ENCODE measurements at places on chromosomes 13 and 19. TPM values are rescaled to one million over a fixed set of nuclear protein-coding genes. Genes with fewer than 3 reads are reported as not detected.

DNA sequence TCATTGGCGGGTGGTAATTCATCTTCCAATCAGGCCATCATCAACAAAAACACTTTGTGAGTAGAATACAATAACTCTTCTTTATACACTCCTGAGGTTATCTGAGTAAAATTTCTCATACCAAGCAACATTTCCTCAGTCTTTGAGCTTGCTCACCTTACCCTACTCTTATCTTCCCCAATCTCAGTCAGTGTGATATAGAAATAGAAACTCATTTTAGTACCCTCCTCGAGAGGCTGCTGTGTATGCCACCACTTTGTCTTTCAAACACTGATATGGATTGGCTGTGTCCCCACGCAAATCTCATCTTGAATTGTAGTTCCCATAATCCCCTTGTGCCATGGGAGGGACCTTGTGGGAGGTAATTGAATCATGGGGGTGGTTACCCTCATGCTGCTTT lies 209.7 kb downstream of the RBM26 start:
- DNase-seq: no peak

SYMPK gene
- 78.1 TPM for total RNA-seq

SOHLH2 gene
- 0.78 TPM for total RNA-seq

- DNase-seq: no peak
These were observed 29.3 kb downstream of the SLC7A1 start for GRCh38 chr13:29566206-29566605.

- no peak for DNase-seq
These were observed 194.1 kb downstream of the TDRD3 start for GRCh38 chr13:60590800-60591747.

- no peak for DNase-seq
These were observed 1.9 kb upstream of the RASA3 start for GRCh38 chr13:114134111-114134943.

DNA sequence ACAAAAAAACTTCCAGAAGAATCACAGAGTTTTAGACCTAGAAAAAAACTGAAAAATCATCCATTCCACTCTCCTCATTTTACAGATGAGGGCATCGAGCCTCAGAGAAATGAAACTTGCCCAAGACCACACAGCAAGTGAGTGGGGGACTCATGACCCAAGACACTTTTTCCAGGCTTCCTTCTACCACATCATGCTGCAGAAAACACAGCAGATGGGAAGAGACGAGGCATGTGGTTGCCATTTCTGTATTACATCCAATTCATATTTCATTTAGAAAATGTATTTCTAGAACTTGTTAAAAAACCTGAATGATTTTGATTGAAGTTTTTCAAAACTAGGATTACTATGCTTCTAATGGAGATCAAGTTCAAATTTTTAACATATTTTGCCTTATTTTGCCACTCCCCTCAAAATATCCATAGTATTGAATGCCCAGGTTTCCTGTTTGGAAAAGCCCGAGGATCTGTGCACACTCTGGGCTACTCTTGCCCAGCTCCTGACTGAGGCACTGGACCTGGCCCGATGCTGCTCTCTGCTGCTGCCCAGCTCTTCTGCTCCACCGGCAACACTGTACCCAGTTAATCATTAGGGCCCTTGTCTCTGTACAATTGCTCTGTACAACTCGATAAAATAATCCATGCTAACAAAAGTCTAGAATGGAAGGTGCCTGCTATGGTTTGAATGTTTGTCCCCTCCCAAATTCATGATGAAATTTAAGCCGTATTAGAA lies 157.4 kb downstream of the EFNB2 start:
- no peak for DNase-seq

DNA sequence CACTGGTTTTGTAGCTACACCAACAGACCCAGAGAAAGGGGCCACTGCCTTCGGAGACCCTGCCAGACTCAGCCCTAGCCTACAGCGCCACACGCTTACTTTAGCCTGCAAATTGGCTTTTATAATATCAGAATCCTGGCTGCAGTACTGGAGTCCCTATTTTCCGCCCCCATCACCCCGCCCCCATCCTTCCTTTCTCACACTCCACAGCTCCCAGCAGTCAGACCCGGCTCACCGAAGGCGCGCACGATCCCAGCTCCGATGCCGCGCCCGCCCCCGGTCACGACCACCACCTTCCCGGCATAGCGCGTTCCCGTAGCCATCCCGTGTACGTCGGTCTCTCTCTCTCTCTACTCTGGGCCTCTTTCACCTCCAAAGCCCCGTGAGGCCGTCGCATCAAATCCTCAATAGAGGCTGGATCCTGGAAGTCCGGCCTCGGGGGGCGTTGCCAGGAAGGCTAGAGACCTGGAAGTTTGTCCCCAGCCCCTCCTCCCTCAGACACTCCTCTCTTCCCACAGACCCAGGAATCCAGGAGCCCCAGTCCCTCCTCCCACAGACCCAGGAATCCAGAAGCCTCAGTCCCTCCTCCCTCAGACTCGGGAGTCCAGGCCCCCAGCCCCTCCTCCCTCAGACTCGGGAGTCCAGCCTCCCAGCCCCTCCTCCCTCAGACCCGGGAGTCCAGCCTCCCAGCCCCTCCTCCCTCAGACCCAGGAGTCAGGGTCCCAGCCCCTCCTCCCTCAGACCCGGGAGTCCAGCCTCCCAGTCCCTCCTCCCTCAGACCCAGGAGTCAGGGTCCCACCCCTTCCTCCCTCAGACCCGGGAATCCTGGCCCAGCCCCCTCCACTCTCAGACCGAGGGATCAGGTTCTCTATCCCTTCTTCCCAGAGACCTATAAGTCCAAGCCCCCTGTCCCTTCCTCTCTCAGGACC lies at the start of gene HSD17B14:
HSD17B14 (minus strand) TSS at position 403 of the 929 bp plus-strand sequence; CDS start at position 323, 80 bp downstream.
- peak; percentile 42 for DNase-seq

GRCh38 chr13:114162533-114162922 lies 16.5 kb upstream of the CFAP97D2 start:
- no peak for DNase-seq

KLK15 gene
- not detected for total RNA-seq

C2CD4C gene
- 9.6 TPM for total RNA-seq

DNA sequence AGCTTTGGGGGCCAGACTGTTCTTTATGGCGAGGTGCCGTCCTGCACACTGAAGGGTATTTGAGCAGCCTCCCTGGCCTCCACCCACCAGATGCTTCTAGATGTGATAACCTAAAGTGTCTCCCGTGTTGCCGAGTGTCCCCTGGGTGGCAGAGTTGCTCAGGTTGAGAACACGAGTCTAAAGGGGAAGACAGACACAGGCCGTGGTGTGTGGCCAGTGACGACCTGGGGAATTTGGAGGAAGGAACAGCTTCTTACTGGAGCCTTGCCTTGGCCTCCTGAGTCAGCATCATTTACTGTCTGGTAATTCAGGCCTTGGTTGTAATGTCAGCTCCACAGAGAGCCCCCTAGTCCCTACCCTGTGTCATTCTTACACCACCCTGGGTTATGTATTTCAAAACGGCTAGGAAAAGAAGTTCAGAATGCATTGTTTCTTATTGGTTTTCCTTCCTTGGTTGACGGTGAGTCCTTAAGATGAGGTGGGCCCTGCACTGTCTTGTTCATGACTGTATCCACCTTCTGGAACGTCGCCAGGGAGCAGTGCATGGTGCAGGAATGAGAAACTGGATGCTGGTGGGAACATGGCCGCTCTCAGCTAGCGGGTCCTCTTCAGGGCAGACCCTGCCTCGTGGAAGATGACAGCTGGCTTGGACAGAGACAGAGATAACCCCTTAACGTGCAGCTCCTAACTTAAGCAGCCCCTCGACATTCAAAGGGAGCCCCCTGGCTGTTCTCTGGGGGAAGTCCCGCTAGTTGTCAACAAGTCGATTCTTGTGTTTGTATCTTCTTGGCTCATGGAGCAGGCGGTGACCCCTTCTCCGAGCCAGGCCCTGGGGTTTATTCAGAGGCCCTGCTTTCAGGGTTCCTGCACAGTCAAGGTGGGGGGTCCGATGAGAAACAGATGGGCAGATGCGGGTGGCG lies 7.2 kb downstream of the SIN3B start:
- DNase-seq: no peak

LRRC63 gene
- total RNA-seq: not detected

- DNase-seq: no peak
These were observed 27.7 kb upstream of the KCTD12 start for GRCh38 chr13:76913898-76914297.

DNA sequence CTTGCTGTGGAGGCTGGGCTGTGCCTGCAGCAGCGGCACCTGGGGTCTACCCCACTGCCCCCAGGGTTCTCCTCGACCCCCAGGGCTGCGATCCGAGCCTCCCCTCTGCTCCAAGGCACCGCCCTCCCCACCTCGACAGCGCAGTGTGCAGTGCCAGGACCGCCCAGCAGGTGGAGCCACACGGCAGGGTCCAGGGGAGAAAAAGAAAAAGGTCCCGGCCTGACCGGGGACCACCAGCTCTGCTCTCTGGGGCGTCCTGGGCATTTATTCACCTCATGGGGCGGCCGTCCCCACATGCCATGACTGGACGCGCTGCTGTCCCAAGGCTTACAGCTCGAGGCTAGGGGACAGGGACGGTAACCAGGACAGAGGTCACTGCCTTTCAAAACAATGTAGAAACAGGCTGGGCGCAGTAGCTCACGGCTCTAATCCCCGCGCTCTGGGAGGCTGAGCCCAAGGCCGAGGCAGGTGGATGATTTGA lies 10.6 kb downstream of the REXO1 start:
- DNase-seq: peak; percentile 90

- DNase-seq: no peak
These were observed at the start of gene CEACAM21 for GRCh38 chr19:41575998-41576397. Gene CEACAM21 (plus strand): TSS chr19:41576166. CDS start chr19:41576275, 109 bp downstream.

- DNase-seq: no peak
These were observed 54.9 kb downstream of the WDFY2 start for GRCh38 chr13:51639171-51639570.
